ENCODE measurements at places on chromosomes 16 and 17.

- no peak for DNase-seq
These were observed 6.3 kb downstream of the TERF2IP start for GRCh38 chr16:75653922-75654321.

GRCh38 chr16:12655537-12655936, 148.2 kb downstream of the CPPED1 start:
- no peak for DNase-seq

DNA sequence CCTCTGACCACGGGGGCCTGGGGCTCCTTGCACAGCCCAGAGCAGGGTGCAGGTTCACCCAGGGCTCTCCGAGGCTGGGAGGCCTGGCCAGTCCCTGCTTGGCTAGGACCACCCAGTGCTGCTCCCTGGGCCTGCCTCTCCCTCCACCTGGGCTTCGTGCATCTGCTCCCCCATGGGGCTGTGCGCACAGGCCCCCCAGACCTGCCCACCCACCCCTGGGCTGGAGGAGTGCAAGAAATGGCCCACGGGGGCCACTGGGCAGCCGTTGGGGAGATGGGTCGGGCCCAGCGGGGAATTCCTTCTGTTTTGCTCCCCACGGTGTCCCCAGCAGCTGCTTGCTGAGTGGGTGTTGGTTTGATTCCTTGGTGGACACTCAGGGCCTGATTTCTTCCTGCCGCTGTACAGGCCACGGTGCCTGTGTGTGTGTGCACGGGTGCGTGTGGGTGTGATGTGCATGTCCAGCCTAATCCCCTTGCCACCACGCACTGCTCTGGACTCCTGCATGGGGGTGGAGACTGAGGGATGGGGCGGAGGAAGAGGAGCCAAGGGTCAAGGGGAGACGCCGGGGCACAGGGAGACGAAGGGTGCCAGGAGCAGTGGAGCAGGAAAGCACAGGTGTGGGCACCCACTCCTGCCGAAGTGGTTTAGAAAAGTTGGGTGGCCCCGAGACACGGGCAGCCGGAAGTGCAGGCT, 8.5 kb downstream of the PRSS27 start:
- peak; percentile 56 for DNase-seq

- DNase-seq, result peak; percentile 75
These were observed 40.2 kb upstream of the PLCG2 start for GRCh38 chr16:81738783-81739496.

DNA sequence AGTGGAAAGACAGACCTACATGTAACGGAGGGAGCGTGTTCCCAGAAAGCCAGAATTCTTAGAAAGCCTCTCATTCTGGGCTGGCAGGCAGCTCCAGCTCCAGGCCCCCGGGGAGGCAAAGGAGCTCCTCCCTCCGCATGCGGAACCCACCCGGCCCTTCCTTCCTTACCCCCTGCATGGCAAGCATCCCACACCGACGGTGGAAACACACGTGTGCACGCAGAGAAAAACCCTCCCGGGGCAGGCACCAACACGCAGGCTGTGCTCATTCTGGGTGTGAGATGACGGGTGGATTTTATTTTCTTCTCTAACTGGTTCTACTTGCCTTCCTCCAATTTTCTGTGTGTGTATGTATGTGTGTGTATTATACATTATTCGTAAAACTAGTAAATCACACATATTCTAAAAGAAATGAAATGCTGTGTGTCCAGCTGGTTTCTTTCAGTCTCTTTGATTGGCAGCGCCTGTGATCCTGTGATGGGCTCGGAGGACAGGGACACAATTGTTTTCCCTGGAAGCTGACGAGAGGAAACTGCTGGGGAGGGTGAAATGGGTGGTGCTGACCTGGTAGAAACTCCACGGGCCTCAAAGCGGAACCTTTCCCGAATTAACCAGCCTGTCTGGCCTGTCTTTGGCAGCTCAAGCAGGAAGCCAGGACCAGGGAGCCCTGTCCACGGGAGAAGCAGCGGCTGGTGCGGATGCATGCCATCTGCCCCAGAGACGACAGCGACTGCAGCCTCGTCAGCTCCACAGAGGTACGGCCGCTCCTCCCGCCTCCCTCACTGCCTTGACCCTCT, 22.2 kb downstream of the CARD14 start:
- DNase-seq, result no peak

DNA sequence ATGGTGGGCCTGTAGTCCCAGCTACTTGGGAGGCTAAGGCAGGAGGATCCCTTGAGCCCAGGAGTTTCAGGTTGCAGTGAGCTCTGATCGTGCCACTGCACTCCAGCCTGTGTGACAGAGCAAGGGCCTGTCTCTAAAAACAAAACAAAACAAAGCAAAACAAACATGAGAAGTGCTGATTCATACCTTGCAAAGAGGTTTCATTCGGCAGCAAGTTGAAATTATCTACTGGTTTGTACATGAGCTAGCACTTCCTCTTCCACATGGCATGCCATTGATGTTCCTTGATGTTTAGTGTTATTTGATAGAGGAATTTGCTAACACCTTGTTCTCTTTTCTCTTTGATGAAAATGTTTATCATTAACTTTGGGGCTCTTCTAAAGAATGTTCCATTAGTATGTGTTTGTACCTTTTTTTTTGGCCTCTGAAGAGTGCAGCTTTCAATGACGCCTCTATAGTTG, 50.6 kb downstream of the SPECC1 start:
- DNase-seq, result no peak

- no peak for DNase-seq
These were observed 4.0 kb upstream of the KAT8 start for GRCh38 chr16:31113121-31114120.

- no peak for DNase-seq
These were observed 169.1 kb upstream of the NLRP1 start for GRCh38 chr17:5753421-5753820.

DNA sequence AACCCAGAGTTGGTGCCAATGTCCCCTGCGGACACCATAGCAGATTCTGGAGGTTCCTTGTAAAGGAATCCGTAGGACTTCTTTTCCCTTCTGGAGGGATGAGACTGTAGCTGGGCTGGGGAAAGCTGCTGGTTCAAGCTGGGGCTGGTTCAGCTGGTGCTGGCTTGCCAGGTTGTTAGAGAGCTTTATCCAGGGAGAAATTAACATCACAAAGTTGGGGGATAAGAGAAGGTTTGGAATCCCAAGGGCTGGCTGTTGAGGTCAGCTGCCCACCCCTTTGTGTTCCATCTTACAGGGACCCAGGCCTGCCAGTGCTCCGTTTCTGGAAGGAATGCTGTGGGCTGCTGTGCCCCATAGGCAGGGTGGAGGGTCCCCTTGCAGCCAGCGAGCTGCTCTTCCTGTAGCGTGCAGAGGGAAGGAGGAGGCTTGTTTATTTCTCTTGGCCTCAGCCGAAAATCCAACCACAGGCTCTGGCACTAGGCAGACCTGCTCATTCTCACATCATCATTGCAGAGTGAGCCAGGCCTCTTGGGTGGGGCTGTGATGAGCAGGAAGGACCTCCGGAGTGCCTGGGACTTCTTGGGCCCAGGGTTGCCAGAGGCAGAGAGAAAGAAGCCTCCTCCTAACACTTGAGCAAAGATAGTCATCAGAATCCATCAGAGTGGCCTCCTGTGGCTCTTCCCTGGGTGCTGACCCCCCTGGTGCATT, 251.1 kb downstream of the SEC14L1 start:
- DNase-seq, result peak; percentile 94

DNA sequence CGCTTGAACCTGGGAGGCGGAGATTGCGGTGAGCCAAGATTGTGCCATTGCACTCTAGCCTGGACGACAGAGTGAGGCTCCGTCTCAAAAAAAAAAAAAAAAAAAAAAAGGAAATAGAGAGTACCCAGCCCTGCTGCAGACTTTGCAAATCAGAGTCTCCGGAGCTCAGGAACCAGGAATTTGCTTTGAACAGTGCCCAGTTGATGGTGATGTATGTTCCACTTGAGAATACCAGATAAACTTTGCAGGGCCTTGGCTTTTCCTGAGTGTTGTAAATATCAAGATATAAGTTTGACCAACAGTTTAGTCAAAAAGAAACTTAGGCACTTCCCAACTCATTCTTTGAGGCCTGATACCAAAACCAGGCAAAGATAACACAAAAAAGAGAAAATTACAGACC, 30.6 kb upstream of the MAP3K14 start:
- peak; percentile 22 for DNase-seq

DNA sequence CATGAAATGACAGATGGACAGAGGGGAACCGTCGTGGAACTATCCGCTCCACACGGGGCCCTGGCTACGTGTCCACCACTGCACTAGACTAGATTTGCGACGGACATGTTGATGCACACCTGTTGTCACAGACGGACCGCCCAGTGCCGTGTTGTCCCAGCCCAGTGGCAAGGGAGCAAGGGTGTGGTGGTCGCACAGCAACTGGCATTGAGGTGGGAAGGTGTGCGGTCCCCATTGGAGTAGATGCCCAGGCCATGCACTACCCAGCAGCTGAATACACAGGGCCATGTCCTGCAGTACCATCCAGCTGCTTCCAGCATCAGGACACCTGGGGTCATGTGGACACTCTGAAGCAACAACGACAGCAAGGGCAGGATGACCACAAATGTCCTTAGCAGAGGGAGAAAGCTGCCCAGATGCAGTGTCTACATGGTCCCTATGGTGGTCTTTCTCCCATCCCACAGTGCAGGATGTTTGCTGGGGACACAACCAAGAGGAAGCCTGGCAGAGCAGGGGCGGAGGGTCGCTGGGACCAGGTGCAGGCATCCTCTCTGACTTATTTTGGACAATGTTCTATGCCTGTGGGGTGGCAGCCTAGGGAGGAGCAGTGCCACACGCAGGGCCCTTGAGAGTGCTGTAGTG, 8.8 kb downstream of the FOXF1 start:
- peak; percentile 85 for DNase-seq

DNA sequence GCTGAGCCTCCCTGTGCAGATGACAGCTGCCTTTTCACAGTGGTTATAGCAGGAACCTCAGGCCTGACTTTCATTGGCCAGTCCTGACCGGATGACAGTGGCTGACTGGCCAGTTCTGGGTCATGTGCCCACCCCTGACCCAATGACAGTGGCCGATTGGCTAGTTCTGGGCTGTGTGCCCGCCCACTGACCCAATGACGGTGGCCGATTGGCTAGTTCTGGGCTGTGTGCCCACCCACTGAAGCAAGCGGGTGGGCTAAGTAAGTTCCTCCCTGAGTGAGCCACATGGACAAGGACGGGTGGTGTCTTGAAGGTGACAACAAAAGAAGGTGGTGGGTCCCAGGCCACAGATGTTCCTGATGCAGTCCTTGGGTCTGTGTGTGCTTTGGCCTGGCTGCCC, 9.5 kb downstream of the DEF8 start:
- no peak for DNase-seq

GRCh38 chr16:48075398-48075797, 80.4 kb downstream of the ABCC12 start:
- no peak for DNase-seq

GRCh38 chr16:73326770-73327470, 279.0 kb upstream of the ZFHX3 start:
- DNase-seq, result no peak

DNA sequence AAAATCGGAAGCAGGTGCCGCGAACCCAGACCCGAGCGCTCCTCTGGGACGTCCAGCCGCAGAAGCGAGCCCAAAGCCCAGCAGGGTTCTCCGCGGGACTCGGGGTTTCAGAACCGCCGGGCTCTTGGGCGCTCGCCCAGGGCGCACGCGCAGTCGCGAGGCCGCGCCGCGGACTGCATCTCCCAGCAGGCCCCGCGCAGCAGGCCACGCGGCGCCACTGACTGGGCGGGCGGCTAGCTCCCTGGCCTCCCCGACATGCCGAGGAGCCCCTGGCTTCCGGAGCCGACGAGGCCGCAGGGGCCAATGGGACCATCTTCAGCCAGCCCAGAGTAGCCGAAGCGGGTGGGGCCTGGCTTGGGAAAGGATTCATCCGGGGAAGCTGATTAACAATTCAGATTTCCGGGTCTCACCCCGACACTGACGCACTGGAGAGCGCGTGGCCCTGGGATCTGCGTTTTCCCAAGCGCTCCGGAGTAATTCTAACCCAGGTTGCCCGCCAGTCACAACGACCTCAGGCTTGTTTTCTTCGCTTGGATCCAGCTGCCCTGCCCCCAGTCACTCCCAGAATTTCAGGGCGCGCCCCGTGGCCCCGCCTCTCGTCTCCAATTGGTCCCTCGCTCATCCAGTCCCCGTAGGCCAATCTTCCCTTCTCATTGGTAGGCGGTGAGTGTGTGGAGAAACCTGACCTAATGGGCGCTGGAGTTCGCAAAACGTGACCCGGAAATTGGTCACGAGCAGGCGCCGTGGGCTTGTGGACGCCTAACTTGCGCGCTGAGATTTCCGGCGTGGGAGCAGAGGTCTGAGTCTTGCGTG, at the start of gene ZNF263:
TSS of gene ZNF263 (plus strand) at position 762 of the 813 bp plus-strand sequence. CDS start 328 bp downstream, outside the sequence.
- peak; percentile 98 for DNase-seq

- no peak for DNase-seq
These were observed 5.9 kb upstream of the KPNA2 start for GRCh38 chr17:68029512-68030215.

DNA sequence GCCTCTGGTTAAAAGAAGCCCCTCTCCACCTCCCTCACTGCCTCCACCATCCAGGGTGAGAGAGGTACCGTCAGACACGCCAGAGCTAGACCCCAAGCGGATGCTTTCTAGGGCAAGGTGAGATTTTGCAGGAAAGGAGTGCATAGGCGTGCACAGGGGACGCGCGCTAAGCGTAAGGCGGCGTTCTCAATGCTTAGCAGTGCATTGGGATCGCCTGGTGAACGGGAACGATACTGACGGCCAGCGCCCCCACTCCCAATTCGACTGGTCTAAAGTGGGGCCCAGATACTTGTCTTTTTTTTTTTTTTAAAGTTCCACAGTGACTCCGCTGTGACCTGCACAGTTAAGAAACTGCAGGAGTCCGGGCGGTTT, 57.9 kb upstream of the CREBBP start:
- DNase-seq, result peak; percentile 46

DNA sequence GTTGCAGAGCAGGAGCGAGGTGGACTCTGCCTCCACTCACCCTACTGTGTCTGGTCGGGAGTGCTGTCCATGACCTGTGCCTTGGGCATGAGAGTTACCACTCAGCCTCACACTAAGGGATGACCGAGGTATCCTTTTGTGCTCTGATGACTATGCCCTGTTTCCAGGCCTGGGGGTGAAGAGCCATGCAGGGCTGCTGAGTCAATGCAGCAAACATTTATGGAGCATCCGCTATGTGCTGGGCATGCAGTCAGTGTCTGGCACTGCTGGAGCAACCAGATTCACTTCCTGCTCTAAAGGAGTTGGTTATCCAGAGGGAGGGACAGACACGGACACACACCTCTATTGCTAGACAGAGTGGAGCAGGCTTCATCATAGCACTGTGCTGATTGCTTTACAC, 7.6 kb upstream of the HNF1B start:
- DNase-seq, result no peak
